WERI-Rb-1 (cell line): ENCODE measurements at places on chromosomes 1 and 21.

DNA sequence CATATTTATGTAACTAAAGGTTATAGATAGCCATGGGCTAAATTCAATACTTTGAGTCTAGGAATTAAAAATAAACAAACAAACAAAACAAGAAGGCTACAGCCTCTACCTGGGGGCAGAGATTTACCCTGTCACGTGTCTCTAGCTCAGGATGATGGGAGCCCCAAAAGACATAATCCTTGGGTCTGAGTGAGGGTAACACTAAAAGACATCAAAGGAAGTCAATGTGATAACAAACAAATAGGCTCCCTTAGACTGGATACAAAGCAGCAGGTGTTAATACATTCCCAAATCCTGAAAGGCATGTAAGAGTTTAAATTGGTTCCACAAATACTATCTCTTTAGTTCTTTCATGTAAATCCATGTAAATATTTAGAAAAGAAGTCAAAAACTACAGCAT lies 10.7 kb downstream of the MYSM1 start:
- no peak for DNase-seq

- DNase-seq: no peak
Measured at GRCh38 chr1:225757927-225758656, 19.5 kb upstream of the SRP9 start.

DNA sequence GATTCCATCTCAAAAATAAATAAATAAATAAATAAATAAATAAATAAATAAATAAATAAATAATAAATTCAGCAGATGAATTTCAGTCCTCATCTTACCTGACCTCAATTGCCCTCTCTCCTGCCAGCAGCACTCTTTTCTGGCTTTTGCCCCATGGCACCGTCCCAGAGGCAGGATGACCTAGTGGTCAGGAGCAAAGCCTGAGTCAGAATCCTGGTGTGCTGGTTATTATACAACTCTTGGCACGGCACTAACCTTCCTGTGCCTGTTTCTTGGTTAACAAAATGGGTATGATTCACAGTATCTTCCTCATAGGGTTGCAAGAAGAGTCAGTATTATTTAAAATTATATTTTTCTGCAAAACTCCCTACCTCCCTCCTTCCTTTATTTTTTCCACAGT lies 43.0 kb downstream of the NKAIN1 start:
- DNase-seq: no peak

DNA sequence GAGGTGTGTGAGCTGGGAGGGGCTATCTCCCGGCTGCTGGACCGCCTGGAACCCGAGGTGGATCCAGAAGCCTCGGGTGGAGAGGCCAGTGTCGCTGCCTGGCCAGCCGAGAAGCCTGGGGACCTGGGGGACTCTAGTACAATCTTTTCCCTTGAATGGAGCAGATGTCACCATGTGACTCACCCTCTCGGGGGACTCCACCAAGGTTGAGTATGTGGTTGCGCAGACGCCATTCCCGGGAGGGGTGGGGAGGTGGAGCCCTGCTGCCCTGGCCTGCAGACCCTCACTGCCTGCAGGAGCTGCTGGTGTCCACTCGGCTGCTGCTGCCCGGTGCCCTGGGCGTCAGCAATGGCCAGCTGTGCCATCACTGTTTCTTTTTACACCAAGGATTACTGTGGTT lies 40.3 kb downstream of the TP73 start:
- no peak for DNase-seq

DNA sequence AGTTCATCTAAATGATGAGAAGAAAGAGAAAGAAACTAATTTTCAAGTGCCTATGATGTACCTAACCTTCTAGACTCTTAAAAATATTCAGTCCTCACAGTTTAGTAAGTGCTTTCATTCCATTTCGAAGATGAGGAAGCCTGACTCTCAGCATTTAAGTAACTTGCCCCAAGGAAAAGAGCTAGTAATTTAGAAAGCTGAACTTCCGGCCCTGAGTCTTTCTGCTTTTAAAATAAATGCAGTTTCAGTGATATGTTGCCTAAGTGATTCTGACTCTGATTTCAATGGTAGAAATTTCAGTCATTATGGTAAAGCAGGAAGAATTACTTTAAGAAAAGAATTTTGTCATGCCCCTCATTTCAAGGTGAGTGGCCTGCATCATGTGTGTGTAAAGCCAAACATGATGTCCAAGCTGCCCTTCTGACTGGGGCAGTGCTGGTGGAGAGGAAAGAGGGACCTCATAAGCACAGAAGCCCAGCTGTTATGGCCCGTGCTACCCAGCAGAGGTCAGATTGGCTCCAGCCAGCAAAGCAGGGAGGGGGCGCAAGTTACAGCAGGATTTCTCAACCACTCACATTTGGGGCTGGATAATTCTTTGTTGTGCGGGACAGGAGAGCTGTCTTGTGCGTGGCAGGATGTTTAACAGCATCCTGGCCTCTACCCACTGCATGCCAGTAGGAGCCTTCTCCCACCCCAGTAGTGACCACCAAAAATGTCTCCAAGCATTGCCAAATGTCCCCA lies 10.7 kb downstream of the ATP1A4 start:
- DNase-seq: peak; percentile 85

DNA sequence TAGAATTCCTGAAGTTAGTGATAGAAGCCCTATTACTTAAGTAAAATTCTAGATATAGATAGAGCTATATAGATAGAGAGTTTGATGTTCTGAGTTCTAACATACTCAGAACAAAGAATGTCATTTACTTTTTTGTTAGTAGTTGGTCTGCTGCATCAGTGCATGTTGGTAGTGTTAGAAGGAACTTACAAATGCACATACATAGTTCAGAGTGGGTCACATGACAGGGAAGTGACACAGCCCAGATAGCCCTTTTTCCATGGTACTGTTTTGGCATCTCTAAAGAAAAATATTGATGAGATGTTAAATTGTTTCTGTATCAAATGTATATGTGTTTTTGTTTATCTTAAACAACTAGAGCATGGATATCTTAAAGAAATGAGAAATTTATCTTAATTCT lies 45.7 kb downstream of the DHX9 start:
- no peak for DNase-seq

DNA sequence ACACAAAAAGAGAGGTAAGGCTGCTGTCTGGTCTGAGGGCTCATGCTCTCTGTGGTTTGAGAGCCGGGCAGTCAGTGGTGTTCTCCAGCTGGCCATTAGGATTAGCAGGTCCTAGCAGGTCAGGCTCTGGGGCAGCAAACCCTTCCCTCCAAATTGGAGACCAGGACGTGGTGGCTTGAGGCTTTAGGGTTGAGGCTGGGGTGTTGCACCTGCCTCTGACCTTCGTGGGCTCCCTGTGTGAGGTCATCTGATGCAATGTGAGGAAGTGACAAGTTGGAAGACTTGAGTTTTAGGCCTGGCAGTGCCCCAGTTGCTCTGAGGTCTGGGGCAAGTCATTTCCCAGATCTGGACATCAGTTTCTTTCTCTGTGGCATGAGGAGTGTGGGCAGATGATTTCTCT lies 24.4 kb downstream of the SZRD1 start:
- peak; percentile 56 for DNase-seq

GRCh38 chr1:160628799-160629263 lies 18.0 kb downstream of the SLAMF1 start:
- DNase-seq: no peak

GRCh38 chr1:165116732-165117131 lies 239.8 kb downstream of the LMX1A start:
- DNase-seq: no peak

DNA sequence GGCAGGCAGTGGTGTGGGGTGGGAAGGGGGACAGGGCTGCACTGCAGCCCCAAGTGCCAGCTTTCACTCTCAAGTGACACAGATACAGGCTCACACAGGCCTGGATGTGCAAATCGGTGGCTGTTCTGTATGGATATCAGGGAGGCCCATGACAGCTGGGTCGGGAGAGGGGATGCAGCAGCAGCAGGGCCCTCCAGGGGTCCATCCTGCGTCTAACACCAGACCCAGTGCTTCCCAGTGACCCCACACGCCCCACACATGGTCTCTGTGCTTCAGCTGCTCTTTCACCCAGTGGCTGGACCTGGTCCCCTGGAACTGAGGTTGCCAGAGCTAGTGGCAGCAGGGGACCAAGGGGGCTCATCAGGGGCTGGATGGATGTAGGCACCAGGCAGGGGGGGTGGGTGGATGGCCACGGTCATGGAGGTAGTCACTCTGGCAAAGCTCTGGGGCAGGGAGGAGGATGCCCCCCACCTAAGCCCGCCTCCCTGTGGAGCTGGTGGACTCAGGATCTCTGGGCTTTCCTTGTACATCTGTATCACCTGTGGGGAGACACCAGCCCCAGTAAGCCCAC lies 13.9 kb downstream of the BTBD19 start:
- DNase-seq: no peak

- DNase-seq: no peak
Measured at GRCh38 chr1:155131285-155131684, 3.6 kb downstream of the EFNA1 start.

DNA sequence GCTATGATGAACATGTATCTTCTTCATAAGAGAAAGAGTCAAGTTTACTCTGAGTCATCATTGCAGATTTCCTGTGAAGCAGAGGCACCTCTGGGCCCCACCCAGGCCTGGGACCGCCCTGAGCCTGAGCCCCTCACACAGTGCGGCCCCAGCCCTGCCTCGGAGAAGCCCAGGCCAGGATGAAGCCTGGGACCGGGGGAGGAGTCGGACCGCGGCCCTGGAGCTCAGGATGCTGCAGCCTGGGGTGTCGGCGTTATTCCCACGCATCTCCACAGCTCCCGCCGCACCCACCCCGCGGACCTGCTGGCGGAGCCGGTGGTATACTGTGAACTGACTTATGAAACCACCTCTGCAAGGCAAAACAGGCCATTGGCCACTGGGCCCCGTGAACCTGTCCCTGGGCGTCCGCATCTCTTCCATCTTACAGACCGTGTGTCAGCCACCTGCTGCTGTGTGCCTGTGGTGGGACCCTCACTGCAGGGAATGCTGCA lies 2.4 kb upstream of the COL6A1 start:
- DNase-seq: peak; percentile 52

- DNase-seq: no peak
Measured at GRCh38 chr1:83872515-83872914, 126.4 kb downstream of the TTLL7 start.

- no peak for DNase-seq
Measured at GRCh38 chr1:220888417-220888986, 9.3 kb downstream of the HLX start.

GRCh38 chr21:29470397-29470796 lies 171.7 kb downstream of the BACH1 start:
- no peak for DNase-seq

- no peak for DNase-seq
Measured at GRCh38 chr1:170700842-170701615, 37.1 kb downstream of the PRRX1 start.

DNA sequence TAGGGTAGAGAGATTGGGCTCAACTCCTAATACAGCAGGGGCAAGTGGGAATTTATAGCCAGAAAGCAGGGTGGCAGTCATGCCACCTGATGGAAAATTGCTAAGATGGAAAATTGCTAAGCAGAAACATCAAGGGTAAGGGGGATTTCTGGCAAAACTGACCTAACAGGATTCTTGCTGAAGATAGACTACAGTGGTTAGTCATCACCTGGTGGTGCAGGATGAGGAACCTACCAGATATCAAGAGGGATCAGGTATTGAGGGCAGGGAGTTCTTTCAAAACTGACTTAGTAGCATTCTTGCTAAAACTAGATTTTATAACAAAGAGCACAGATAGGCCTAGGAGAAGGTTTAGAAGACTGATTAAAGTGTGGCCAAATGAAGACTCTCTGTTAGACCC lies 292.9 kb downstream of the PLPP3 start:
- DNase-seq: no peak
